ENCODE measurements at places on chromosomes 6 and 20. TPM values are rescaled to one million over a fixed set of nuclear protein-coding genes. Genes with fewer than 3 reads are reported as not detected.
A peak's percentile ranks its signal among the peaks of the same experiment; 100 is the strongest.

- DNase-seq = peak; percentile 16
Observed at GRCh38 chr20:52859156-52859876, 112.8 kb upstream of the TSHZ2 start.

NRM gene
- total RNA-seq = 3.7 TPM

DNA sequence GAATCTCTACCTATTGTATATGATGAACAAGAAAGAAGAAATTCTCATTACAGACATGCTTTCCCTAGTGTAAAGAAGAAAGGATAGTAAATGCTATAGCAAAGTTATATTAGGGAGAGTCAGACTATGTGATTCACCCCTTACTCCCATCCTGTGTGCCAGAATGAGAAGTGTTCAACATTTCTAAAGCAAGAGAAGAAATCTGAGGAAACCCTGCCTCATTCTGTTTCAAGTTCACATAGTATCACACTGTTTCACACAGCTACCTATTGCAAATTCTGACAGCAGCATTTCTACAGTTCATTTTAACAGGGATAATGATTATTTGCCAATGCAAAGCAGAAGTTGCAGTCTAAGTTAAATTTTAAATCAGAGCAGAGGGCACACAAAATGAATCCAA is 267.2 kb upstream of the TCF21 start:
- DNase-seq = no peak

PRR18 gene
- not detected for total RNA-seq

LINC00237 gene
- not detected for total RNA-seq

AIF1 gene
- 15.2 TPM for total RNA-seq

SLC17A2 gene
- total RNA-seq = not detected

Measured in left ventricle myocardium inferior (tissue), 1 donor.